ENCODE measurements at places on chromosomes 1 and 21.

- DNase-seq = peak; percentile 22
These were observed 792.9 kb upstream of the ADAMTS5 start for GRCh38 chr21:27759820-27760219.

DNA sequence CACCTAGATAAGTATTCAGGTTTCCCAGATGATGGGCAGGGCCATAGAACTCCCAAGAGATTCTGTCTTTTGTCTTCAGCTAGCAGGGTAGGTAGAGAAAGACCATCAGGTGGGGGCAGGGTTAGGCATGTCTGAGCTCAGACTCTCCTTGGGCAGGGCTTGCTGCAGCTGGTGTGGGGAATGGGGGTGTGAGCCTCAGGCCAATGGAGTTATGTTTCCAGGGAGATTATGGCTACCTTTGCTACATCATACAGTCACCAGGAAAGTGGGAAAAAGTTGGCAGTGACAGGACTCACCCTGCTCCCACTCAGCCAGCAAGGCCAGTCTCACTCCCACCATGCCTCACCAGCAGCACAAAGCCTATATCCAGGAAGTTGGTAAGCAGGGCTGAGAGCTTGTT is 77.8 kb downstream of the DRAM2 start:
- no peak for DNase-seq

DNA sequence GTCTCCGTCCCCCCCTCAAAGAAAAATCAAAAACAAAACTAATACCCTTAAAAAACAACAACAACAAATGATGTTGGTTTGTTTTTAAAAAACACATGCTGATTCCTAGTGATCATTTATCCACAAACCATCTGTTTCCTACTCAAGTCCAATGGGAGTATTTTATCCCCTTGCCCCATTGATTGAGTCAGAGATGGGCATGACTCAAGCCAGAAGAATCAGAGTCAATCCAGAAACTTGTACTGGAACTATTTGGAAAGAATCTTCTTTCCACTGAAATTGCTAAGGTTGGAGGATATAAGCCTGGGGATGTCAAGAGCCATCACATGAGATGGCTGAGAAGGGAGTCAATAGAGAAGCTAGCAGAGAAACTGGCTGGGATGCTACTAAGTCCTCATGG is 176.4 kb downstream of the MIS18A start:
- peak; percentile 8 for DNase-seq

GRCh38 chr1:232291681-232292080 is 338.3 kb downstream of the SIPA1L2 start:
- no peak for DNase-seq

DNA sequence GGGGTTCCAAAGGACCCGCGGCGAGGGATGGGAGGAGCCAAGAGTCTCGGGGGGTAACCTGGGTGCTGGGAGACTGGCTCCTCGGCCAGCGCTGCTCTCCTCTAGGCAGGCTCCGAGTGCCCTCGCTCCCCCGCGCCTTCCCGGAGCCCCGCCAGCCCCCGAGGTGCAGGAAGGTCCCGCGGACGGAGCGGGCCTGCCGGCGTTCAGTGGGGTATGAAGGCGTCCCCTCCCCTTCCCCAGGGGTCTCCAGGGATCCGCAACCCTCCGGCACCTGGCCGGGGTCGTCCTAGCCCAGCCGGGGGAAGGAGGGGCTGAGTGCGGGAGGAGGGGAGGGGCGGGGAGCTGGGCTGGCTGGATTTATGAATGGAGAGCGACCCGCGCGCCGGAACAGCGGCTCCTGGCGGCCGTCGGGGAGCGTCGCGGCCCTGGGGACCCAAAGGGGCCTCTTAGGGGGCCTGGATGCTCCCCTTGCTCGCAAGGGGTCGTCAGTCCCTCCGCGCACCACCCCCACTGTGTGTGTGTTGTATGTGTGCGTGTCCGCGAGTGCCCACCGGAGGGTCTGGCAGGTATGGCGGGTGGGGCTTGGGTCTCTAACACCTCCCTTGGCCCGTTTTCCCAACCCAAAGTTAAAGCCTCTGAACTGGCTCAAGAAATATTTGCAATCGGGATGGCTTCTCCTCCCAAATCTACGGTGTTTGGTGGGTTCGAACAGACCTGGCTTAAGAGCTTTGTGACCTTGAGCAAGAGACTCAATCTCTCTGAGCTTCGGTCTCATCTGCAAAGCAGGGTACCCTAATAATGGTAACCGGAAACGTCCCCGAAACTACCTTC is 642 bp downstream of the HCRTR1 start:
- DNase-seq = no peak

DNA sequence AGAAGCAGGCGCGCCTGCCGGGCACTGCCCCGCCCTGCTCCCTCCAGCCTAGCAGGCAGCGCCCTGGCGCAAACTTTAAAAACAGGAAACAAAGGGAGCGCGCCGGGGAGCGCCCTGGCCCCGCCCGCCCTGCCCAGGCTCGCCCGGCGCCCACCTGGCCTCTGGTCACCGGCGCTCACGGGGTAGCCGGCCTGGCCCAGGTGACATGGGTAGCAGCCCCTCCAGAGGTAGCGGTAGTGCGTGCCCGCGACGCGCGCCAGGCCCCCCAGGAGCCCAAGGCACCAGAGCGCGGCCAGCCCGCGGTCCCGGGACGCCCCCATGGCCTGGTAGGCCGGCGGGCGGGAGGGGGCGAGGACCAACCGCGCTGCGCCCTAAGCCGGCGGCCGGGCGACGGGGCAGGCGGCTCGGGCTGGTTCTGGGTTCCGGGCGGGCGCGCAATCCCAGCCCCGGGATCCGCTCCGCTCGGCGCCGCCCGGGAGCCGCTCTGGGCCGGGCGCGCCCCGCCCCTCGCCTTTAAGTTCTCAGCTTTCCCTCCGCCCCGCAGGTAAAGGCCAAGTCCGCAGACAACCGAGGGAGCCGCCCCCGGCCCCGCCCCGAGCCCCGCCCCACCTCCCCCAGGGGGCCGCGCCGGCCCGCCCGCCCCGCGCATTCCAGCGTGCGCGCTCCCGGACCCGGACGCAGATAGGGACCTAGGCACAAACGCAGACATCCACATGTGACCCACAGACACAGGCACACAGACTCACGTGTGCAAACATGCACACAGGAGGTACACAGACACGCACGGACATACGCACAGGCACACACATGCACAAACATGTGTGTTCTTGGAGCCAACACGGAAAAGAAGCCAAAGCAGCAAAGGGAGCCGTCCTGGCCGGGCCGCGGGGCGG is 76.7 kb downstream of the ARHGEF16 start:
- DNase-seq = peak; percentile 76

DNA sequence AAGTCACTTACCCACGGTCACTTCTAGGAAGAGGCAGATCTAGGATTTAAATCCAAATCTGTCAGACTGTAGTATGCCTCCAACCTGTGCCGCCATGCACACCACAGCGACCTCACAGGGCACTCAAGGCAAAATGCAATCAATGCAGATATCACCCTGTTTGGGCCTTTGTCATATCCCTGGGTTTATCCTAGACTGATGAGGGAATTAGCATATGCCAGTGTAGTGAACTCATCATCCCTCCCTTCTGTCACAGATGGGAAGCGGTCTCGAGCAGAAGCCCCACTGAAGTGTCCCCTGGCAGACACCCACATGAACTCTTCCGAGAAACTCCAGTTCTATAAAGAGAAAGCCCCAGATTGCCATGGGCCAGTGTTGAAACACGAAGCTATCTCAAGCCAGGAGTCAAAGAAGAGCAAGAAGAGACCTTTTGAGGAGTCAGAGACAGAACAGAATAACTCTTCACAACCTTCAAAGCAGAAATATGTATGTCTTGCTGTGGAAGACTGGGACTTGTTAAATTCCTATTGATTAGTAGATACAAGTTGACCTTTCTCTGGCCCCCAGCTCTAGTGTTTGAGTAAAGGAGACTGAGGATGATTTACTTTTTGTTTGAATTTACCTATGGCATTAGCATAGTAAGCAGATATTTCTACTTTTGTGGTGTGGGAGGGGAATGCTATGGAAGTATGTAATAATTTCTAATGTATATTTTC is 21.4 kb downstream of the LRRC42 start:
- DNase-seq = no peak

- DNase-seq = no peak
These were observed 17.9 kb downstream of the TNFRSF25 start for GRCh38 chr1:6447818-6448748.

DNA sequence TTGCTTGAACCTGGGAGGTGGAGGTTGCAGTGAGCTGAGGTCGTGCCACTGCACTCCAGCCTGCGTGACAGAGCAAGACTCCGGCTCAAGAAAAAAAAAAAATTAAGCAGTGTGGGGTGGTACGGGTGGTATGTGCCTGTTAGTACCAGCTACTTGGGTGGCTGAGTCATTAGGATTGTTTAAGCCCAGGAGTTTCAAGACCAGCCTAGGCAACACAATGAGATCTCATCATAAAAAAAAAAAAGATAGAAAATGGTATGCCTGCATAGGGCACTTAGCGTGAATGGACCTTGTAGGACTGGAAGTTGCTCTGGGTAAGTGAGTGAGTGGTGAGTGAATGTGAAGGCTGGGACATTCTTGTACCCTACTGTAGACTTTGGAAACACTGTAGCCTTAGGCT is 37.0 kb downstream of the TBCE start:
- DNase-seq = peak; percentile 79
